Karpas-422 (cell line): ENCODE measurements at places on chromosomes 5 and 9. TPM values are rescaled to one million over a fixed set of nuclear protein-coding genes. Genes with fewer than 3 reads are reported as not detected.
A peak's percentile ranks its signal among the peaks of the same experiment; 100 is the strongest.

The RNF180 gene
- 0.29 and 0.30 TPM in 2 replicates for total RNA-seq

The SYNPO gene
- total RNA-seq = not detected in 2 replicates

The THBS4 gene
- total RNA-seq = 2.0 and 3.9 TPM in 2 replicates

The DMAC1 gene
- total RNA-seq = 28.7 and 50.7 TPM in 2 replicates

The FOXD4L6 gene
- total RNA-seq = 0.30 and 1.5 TPM in 2 replicates

DNA sequence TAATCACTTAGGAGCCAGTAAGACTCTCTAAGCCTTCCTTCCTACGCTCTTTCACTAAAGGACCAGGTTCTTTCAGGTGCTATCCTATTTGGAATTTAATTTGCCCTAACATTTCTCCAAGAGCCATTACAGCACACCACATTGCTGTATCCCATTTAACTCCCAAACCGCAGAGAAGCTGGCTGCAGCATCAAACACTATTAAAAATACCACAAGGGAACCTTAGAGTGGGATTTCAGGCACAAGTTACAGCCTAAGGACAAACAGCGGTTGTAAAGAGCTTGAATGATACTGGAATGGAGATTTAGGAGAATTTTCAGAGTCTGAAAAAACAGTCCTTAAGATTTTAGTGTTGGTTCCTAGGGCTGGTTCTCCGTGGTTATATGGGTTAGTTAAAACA is 566.4 kb downstream of the RAB3C start:
- DNase-seq = no peak

- no peak for DNase-seq
Measured at GRCh38 chr9:20478786-20479185, 143.5 kb downstream of the MLLT3 start.

- no peak for DNase-seq
Measured at GRCh38 chr5:74094096-74094781, 468.2 kb downstream of the ARHGEF28 start.

GRCh38 chr9:109914280-109915027 is 134.5 kb downstream of the PALM2AKAP2 start:
- peak; percentile 46 for DNase-seq

- no peak for DNase-seq
Measured at GRCh38 chr5:127228540-127229184, 61.9 kb upstream of the MEGF10 start.

GRCh38 chr5:143693651-143694252 is 118.2 kb upstream of the HMHB1 start:
- no peak for DNase-seq

GRCh38 chr5:15992918-15993317 is 186.7 kb downstream of the MARCHF11 start:
- DNase-seq = no peak

DNA sequence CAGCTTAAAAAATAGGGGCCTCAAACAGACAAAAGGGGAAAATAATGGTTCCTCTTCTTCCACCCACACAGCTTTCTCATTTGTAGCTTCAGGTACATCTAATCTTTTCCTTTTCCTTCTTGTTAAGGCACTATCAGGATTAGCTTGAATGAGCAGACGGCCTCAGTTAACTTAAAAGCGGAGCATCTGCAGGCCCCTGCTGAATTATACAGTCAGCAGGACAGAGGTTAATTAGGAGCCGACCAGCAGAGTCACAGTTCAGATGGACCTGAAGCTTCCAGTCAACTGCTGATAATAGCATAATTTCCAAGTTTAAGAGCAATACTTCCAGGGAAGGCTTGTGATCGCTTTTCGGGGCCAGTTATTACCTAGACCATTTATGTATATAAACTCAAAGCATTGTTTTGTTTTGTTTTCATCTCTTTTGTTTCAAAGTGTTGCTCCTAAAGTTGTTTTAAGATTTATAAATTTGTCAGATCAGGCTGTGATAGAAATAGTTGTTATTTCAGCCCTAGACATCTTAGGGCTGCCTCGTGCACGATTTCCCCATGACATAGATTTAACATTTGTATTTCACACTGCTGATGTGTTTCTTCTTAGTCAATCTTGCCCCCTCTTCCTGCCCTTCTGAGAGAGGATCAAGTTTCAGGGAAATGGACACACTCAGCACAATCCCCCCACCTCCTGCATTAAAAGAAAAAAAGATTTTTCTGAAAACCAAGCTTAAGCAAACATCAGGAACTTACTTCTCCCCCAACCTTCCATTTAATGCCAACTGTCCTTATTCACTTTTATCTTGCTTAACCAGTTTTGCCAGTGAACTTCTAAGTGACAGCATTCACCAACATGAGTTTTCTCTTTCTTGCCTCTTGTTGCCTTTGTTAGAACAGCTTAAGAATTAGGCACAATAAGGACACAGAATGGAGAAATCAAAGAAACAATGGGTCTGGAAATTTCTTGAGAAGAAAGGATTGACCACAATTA is 449.8 kb downstream of the ARHGEF28 start:
- DNase-seq = no peak

- peak; percentile 45 for DNase-seq
Measured at GRCh38 chr9:12719431-12719830, 26.2 kb downstream of the TYRP1 start.

- DNase-seq = no peak
Measured at GRCh38 chr5:83069096-83069799, 7.9 kb downstream of the TMEM167A start.
